ENCODE measurements at places on chromosomes 3 and 15.

- DNase-seq = no peak
These were observed 314 bp upstream of the TMED3 start for GRCh38 chr15:79310612-79310984.

DNA sequence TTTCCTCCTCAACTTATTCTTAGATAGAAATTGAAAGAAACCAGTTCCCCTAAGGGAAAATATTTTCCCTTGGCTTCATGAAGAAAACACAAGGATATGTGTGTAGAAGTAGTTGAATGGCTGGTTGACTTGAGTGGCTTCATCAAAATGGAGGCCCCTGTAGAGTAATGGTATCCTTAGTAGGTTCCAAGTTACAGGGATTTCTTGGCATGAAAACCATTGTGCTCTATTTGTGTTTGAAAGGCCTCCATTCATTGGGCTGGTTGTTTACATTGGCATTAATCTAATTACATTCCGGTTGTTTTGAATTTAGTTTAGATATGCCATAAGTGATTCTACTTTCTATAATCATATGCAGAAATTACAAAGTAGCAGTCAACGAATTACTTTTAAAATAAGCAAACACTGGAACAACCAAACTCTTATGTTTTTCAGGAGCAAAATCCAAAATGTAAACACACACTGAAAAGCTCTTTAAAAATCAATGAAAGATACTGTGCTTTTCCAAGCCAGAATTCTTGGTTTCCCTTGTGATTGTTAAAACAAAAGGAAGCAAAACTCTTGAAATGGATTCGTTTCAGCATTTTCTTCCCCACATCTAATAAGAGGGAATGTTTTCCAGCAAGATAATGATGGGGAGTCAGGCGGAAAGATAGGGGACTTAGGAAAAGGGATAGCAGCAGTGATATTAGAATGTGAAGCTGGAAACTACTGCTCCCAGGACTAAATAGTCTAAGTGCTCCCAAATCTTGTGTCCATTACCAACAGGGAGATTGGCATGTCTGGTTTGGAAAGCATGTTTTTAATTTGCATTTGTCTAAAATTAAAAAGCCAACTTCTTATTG lies 77.0 kb downstream of the EPHA3 start:
- no peak for DNase-seq

- DNase-seq = no peak
These were observed 4.8 kb downstream of the RAP2B start for GRCh38 chr3:153166796-153167195.

DNA sequence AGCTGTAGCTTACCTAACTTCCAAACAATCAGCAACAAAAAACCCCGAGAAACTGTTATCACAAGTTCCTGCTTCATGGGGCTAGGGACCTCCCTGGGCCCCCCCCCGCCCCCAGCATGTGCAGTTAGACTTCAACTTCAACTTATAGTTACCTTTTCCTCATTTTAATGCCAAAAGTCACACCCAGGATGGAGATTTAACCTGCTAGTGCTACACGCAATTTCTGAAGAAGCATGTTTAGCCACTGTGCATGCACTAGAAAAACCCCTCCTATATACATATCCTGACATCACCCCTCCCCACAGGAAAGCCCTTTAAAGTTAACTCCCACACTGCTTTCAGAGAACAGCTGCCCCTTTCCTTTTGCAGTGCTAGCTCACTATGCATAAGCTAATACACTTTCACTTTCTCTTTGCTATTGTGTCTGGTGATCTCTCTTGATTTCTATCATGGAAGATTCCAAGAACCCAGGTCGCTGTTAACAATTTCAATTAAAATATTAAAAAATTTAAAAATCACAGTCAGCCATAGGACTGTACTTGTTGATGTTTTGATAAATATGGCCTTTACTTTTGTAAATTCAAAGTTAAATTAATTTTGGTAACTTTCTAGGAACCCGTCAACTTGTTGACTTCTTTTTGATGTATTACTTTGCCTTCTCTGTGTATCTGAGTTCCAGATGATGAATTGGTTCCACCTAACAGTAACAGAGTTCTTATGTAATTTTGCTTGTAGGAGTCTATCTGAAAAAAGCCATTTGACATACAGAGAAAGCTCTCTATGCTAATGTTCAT lies 75.2 kb upstream of the ACAD9 start:
- no peak for DNase-seq

GRCh38 chr3:142894493-142894892 lies 5.6 kb upstream of the PCOLCE2 start:
- DNase-seq = no peak

- DNase-seq = peak; percentile 56
These were observed 19.0 kb downstream of the SPATA12 start for GRCh38 chr3:57079474-57079831.

All from lower lobe of right lung (tissue), 2 donors.